ENCODE measurements at places on chromosomes 3 and 15. TPM values are rescaled to one million over a fixed set of nuclear protein-coding genes. Genes with fewer than 3 reads are reported as not detected.

The CYP1A2 gene
- not detected for total RNA-seq

The TM4SF1 gene
- total RNA-seq, result 287 TPM

The GHRL gene
- total RNA-seq, result 0.25 TPM

The LYZL4 gene
- not detected for total RNA-seq

The HRG gene
- not detected for total RNA-seq

The RTP4 gene
- 1.4 TPM for total RNA-seq

The CHRNA7 gene
- total RNA-seq, result 0.37 TPM

The CD96 gene
- not detected for total RNA-seq

The SH2D7 gene
- total RNA-seq, result not detected

The ATP13A5 gene
- total RNA-seq, result not detected

The OR5K2 gene
- not detected for total RNA-seq

Measured in uterine smooth muscle cell (primary cell).